ENCODE measurements at places on chromosomes 13 and 19.

GRCh38 chr13:28584873-28585381, 74.0 kb upstream of the POMP start:
- DNase-seq: no peak

DNA sequence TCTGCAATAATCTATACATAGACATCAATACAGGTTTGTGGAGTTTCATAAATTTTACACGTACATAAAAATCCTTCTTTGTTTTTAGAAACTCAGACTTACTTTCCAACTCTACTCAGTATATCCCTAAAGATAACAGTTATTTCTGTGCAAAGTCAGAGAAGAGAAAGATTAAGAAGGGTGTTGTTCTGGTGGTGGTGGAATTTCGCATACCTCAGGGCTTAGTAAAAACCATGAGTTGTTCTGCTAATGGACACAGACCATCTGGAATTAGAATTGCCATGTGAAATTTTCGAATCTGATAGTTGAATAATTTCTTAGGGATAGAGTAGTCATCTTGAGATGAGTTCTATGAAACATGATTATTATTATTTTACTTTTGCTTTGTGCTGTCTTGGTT, 102.7 kb downstream of the ZAR1L start:
- no peak for DNase-seq

GRCh38 chr13:89584058-89584620, 1763.3 kb upstream of the MIR17HG start:
- DNase-seq: no peak

DNA sequence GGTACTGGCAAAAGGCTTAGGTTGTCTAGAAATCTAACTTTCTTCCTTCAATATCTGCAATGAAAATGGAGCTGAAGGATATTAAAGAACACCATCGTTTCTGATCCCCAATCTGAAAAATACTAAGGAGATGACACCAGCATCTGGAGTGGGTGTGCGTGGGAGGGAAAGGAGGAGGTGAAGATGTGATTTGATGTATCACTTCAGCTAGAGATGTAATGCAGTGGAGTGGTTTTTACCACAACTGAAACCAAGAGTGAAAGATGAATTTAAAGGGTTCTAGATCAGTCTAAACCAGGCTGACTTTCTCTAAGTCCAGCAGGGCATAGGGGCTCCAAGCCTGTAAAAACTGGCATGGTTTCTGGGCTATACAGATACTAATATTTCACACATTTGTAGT, 148.4 kb downstream of the AKAP11 start:
- no peak for DNase-seq

GRCh38 chr19:5628461-5628860, 5.6 kb downstream of the SAFB start:
- DNase-seq: no peak

DNA sequence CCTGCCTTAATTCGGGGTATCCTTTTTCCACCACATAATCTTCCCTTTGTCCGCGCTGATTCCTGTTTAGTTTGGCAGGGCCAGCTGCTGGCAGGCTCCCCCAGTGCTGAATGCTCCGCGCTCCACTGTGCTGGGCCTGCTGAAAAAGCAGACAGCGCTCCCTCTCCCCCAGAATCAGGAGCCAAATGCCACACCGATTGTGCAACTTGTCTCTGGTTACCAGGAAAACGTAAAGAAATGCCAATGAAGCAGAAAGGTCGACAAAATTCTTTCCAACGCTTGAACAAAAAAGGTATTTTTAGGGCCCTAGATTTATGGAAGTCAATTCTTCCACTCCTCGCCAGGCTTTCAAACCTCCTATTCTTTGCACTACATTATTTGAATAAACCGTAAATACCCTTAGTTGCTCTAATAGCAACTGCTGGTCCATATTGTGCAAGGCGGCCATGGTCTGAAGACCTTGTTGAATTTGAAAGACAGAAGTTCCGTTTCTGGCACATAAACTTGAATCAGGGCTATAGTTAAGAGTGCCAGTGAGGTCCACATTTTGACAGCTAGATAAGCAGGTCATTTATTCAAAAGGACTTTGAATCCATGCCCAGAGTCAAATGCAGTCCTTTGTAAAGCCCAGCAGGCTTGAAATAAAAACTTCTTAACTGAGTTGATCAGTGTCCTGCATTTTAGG, 206.7 kb upstream of the RFC3 start:
- DNase-seq: peak; percentile 88

DNA sequence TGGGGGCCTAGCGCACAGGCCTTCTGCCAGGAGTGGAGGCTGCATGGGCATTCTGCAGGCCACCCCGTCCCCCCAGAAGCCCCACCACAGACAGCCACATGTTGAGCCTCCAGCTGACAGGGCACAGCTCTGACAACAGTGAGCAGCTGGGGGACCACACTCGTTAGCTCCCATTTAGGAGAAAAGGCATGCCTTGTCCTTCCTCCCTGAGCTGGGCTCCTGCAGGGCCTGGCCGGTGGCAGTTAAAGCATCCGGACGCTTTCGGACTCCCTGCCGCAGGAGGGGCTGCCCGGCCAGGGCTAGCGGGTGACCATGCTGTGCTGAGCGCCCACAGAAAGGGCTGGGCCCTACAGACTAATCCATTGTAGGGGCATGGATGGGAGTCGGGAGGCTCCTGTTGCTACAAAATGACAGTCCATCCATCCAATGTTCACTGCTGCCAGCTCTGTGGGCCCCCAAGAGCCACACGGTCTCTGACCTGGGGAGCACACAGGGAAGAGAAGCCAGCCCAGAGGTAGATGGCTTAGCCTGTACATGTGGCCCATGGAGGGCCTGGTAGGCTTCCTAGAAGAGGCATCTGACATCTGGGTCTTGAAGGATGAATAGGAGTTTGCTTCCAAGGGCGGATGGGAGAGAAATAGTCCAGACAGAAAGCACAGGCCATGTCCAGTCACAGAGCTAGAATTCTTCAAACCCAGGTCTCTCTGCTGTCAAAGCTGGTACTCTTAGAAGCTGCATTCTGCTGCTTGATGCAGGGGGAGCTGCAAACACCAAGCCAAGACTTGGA, 116.5 kb upstream of the VSTM2B start:
- no peak for DNase-seq

DNA sequence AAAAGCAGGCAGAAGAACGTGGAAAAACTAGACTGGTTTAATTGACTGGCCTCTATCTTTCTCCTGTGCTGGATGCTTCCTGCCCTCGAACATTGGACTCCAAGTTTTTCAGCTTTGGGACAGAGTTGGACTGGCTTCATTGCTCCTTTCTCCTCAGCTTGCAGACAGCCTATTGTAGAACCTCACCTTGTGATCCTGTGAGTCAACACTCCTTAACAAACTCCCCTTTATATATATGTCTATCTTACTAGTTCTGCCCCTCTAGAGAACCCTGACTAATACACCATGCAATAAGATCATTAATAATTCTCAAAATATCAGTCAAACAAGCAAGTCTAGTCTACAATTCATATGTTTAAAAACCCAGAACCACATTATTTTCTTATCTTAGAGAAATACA, 662.4 kb downstream of the TBC1D4 start:
- no peak for DNase-seq

- DNase-seq: no peak
These were observed 10.9 kb upstream of the ADGRE5 start for GRCh38 chr19:14370169-14370939.

- DNase-seq: peak; percentile 52
These were observed 8.4 kb downstream of the NPHS1 start for GRCh38 chr19:35843676-35844481.

DNA sequence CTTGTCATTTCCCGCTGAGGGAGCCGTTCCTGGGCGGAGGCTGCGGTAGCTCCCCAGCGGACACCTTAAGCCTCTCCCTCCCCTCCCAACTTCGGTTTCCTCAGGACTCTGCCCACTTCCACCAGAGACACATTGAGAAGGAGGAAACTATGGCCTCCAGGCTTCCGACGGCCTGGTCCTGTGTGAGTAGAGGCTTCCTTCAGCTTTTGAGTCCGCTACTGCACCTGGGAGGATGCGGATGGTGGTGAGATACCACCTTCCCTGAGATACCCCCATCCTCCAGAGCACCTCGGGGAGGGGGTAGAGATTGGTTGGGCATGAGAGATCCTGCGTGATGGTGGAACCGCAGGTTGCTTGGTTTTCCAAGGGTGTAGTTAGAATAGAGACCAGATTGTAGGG, 955 bp downstream of the ZNF274 start:
- peak; percentile 84 for DNase-seq

DNA sequence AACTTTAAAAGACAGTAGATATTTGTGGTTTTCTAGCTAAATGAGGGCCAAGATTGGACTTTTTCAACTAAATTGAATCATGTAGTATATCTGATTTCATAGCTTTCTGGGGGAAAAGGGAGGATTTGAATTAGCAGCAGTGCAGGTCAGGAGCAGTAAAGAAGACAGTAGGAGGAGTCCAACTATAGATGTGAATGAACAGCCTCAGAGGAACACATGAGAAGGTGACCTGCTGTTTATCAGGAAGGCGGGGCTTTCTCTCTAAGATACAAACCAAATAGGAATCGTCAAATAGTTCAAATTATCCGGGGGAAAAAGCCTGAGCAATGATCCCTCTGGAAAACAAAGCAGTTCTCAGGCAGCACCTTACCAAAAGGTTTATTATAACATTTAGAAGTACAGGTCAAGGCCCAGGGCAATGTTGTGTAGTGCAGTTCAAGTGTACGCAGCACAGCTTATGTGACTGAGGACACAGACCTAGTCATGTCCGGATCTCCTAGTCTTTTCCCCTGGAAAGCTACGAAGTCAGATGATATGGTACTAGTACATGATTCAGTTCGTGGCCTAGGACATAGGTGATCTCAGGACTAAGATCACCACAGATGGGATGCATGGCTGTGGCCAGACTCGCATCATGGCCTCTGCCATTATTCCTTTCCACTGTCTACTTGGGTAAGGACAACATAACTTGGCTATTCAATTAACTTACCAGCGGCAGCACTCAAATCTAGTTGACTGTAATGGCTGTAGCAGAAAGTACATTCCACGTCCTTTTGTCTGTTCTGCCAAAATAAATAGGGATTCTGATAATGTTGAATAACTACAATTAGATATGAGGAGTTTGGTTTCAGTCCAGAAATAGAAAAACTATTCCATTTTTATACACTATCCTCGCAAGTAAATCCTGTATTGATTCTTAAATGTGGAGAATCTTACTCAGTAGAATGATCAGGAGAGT, 40.3 kb downstream of the MPHOSPH8 start:
- no peak for DNase-seq

DNA sequence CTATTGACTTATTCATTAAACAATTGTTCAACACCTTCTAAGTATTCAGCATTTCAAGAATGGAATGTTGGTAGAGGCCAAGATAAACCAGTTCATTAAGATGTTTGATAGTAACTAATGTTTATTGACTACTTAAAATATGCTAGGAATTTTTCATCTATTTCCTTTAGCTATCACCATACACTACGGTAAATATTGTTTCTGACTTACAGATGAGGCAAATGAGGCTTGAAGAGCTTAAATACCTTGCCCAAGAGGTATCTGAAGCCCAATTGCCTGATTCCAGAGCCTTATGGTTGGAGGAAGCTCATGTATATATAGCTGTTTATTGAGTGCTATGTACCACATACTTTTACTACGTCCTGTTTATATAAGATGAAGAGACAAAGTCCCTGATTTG, 286.2 kb downstream of the NDFIP2 start:
- DNase-seq: no peak

GRCh38 chr13:48000559-48001113, 437 bp downstream of the SUCLA2 start:
- DNase-seq: no peak

- no peak for DNase-seq
These were observed 483.9 kb downstream of the FOXO1 start for GRCh38 chr13:40182591-40182990.

- no peak for DNase-seq
These were observed 56.6 kb downstream of the MYO16 start for GRCh38 chr13:108686027-108686426.

DNA sequence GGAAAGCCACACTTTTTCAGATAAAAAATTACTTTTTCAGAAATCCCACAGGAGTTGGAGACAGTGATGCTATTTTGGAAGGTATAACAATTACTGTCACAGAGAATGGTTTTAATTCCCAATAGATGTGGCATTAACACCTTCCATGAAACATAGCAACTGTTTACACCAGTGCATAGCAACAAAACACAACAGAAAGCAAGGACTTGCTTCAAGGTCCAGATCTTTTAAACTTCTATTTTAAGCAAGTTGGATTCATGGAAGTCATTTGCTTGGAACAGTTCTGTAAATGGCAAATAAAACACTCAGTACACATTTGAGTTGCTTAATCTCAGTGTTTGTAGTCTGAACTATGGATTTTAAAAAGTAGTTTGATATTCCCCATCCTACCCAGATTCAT, 385.9 kb upstream of the SPRY2 start:
- no peak for DNase-seq

DNA sequence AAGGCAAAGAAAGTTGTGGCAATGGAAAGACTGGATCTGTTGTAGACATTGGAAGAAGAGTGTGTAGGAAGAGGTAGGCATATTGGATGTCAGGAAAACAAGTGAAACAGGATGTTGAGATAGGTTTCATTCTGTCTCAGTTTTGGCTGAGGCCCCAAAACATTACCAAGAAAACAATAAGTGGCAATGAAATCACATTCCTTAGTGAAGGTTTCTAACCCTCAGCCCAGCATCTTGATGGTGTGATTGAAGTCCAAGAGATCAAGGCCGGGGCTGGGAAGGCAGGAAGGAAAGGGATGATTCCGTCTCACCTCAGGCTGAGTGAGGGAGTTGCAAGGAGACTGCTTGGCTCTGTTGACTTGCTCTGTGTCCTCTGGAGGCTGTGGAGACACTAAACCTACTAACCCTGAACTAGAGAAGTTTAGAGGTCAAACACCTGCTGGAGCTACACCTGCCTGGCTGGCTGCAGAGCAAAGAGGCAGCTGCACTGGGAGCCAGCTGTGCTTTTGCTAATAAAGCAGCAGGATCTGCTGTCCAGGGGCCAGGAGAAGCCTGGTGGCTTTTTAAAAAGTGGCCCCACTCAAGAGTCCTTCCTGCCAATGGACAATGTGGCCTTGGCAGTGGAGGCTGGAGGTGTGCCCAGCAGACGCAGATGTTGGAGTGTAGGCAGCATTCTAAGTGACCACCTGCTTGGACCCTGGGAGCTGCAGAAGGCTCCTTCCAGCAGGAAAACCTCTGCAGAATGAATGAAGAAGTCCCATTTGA, 53.6 kb downstream of the DGKH start:
- no peak for DNase-seq

DNA sequence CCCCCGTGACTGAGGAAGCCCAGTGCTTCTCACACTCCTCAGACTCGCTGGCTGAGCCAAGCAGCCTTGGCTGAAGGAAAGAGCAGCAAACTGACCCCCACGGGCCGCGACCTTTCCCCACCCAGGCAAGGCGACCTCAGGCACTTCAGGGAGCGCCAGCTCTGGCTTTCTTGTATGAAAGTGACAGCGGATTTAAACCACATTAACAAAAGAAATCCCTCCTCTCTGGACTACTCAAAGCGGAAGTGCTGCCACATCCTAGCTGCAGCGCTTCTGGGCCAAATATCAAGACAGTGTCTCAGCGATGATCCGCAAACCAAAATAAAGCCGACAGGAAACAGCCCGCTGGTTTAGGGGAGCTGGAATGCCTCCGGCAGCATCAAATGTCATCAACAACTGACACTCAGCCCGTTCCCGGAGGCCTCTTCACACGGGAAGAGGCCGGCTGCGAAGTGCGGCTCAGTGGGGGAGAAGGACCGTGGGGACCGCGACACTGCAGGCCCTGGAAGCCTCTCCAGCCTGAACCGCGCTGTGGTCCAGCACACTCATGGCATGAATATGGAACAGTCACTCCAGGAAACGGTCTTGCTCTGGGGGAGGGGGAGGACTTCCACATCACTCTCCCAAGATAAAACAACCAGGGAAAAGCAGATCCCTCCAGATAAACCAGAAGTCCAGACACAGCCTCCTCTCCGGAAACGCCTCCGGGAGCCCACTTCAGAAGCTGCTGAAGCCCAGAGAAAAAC, 1.4 kb downstream of the RASA3 start:
- DNase-seq: peak; percentile 64

All from right cardiac atrium (tissue), 5 donors.